ENCODE measurements at places on chromosomes 5 and 9.

- DNase-seq = no peak
These were observed 297.9 kb downstream of the TLE1 start for GRCh38 chr9:81391457-81391825.

GRCh38 chr5:54523534-54523933 lies 6.0 kb downstream of the SNX18 start:
- DNase-seq = no peak

- peak; percentile 70 for DNase-seq
These were observed 3.1 kb downstream of the EGR1 start for GRCh38 chr5:138468133-138468965.

- no peak for DNase-seq
These were observed 227.0 kb upstream of the ANKRD55 start for GRCh38 chr5:56460195-56460546.

- peak; percentile 26 for DNase-seq
These were observed 3.1 kb downstream of the LCN1 start for GRCh38 chr9:135524130-135524861.

DNA sequence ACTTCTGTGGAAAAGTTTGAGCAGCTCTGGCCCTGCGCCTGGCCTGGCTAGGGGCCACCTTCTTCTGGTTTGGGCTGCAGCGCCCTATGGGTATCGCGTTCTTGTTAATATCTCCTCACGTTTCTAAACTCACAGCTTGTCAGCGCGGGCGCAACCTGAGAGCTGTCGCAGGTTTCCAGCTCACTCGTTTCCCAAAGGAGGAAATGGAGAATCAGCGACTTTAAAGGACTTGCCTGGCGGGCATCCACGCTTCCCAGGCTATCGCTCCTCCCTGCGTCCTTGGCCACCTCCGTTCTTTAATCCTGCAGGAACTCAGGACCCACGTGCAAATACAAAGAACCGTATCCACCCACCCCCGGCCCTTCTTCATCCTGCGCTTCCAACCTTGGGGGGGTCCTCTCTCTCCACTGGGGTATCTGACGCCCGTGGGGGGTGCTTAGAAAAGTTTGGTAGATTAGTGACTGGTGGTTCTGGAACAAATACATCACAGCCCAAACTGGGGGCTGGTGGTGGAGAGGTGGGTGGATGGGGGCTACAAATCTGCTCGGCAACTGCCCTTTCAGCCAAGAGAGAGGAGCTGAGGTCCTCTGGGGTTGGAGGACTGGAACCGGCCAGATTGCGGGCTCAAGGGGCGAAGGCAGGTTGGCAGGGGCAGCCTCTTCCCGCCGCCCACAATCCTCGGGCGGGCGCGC lies 578 bp upstream of the PSAT1 start:
- peak; percentile 57 for DNase-seq

DNA sequence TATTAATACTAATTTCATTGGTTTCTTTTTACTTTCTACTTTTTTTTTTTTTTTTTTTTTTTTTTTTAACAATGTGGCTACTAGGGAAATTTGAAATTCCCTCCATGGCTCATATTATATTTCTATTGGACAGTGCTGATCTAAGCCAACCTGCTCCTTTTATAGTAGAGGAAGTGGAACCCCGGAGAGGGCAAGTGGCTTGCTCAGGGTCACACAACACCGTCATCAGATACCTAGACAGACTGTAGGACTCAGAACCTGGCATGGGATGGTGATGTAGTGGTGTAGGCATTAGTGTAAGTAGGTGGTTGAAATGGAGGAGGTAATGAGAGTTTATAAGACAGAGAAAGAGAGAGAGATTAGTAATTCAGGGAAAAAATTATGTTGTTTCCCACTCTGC lies 10.8 kb downstream of the ZNF618 start:
- DNase-seq = no peak

- no peak for DNase-seq
These were observed 32.6 kb downstream of the SLC35D2 start for GRCh38 chr9:96350866-96351265.

- DNase-seq = peak; percentile 90
These were observed 146.9 kb upstream of the DMRT1 start for GRCh38 chr9:694403-695154.

GRCh38 chr9:114861922-114862605 lies 56.2 kb upstream of the TNFSF15 start:
- DNase-seq = no peak

DNA sequence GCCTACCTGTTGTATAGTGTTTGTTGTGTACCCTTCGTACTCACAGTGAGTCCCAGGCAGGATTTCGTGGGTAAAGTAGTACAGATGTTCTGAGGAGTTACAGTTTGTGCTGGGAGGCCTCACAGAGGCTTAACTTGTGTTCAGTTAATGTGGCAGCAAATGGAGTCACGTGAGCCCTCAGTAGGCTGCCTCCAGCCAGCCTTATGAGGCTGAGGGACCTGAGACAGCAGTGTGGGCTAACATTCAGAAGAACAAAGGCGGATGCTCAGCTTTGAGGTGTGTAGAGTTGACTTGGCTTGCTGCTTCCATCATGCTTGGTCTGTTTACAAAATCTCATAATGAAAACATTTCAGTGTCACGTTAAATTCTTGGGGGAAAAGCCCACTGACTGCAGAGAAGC lies 118.1 kb downstream of the TRIO start:
- DNase-seq = no peak

DNA sequence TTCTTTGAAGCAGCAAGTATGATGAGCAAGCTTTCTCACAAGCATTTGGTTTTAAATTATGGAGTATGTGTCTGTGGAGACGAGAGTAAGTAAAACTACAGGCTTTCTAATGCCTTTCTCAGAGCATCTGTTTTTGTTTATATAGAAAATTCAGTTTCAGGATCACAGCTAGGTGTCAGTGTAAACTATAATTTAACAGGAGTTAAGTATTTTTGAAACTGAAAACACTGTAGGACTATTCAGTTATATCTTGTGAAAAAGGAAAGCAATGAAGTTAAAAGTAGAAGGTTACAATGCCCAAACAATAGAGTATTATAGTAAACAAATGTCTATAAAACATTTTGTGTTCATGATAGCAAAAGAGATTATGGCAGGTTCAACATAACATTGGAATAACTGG lies 88.6 kb downstream of the JAK2 start:
- DNase-seq = peak; percentile 9

GRCh38 chr9:93235300-93235960 lies 51.5 kb downstream of the WNK2 start:
- no peak for DNase-seq

GRCh38 chr5:1874348-1874747 lies 8.4 kb downstream of the IRX4 start:
- DNase-seq = no peak

GRCh38 chr9:71279151-71279739 lies 157.8 kb upstream of the TRPM3 start:
- no peak for DNase-seq

DNA sequence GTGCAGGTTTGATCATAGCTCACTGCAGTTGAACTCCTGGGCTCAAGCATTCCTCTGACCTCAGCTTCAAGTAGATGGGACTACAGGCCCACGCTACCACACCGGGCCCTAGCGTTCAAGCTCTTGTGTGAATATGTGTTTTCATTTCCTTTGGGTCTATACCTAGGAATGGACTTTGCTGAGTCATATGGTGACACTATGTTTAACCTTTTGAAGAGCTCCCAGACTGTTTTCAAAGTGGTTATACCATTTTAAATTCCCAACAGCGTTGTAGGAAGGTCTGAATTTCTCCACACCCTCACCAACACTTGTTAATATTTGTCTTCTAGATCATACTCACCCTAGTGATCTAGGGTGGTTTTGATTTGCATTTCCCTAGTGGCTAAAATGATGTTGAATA lies 33.5 kb downstream of the FAF2 start:
- DNase-seq = no peak

GRCh38 chr9:130901498-130902203 lies 5.0 kb upstream of the QRFP start:
- peak; percentile 20 for DNase-seq

- DNase-seq = peak; percentile 76
These were observed 4.3 kb upstream of the AHRR start for GRCh38 chr5:317086-317811.

GRCh38 chr9:129962889-129963703 lies 79.9 kb downstream of the FNBP1 start:
- peak; percentile 50 for DNase-seq

DNA sequence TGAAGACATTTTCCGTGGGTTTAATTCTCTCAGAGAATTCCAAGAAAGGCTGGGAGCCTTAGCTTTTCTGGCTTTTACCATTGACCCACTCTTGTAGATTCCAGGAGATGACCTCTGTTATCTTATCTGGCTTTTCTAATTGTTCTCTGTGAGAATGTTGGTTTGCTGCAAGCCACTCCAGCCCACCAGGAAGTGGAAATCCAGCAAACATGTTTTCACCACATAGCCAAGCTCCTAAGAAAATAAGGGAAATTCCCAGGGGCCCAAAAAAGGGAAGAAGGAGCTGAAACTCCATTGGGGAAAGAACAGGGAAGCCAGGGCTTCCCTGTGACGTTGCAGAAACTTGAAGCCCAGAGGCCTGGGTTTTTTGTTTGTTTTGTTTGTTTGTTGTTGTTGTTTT lies 19.7 kb downstream of the GPR107 start:
- peak; percentile 33 for DNase-seq

- peak; percentile 73 for DNase-seq
These were observed 68.1 kb downstream of the NIPBL start for GRCh38 chr5:36944607-36945225.
